Activated CD4-positive, CD25-positive, alpha-beta regulatory T cell treated with anti-CD3 and anti-CD28 coated beads, Interleukin-2, amount 50 U/mL, for 16 hours (primary cell): ENCODE measurements at places on chromosomes 6 and 20.

GRCh38 chr6:152636021-152636608 is 1.0 kb downstream of the SYNE1 start:
- no peak for DNase-seq

DNA sequence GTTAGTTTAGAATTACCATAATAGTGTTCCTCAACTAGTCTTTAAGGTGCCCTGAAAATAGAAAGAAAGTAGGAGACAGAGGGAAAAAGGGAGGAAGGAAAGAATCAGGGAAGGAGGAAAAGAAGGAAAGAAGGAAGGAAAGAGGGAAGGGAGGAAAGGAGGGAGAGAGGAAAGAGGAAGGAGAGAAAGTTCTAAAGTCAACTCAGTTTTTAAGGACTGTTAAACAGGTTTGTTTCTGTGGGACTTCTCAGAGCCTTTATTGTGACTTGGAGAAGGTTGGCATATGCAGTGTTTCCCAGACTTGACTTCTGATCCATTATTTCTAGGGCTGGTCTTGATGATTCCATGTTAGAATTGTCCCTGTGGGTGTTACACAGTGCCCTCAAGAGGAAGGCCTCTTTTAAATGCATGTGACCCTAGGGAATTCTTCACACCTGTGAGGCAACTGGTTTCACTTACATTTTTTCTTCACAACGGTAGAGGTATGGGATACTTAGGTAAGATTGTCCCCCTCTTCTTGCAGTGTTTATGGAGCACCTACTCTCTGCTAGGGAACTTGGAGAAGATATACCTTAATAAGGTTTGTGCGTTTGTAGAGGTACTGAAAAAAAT is 132.7 kb upstream of the GMDS start:
- no peak for DNase-seq

GRCh38 chr6:70150521-70150920 is 152.4 kb downstream of the COL9A1 start:
- DNase-seq = no peak

DNA sequence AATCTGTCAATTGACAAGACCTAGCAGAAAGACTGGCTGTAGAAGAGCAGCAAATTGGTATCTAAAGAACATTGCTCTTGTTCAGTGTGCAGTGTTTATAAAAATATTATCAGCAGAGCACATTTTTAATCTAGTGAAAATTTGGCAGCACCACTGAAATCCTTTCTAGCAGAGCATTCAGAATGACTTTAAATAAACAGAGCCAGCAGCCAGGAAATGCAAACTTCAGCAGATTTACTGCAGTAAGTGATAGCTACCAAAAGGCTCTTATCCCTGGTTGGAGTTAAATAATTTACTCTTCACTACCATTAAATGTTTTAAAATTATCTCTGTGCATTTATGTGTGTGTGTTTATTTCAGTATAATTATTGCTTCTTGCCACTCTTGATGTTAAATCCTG is 590.9 kb upstream of the CITED2 start:
- no peak for DNase-seq

GRCh38 chr6:37761554-37762271 is 57.8 kb upstream of the ZFAND3 start:
- no peak for DNase-seq

GRCh38 chr20:24499472-24499871 is 30.0 kb downstream of the SYNDIG1 start:
- DNase-seq = no peak

DNA sequence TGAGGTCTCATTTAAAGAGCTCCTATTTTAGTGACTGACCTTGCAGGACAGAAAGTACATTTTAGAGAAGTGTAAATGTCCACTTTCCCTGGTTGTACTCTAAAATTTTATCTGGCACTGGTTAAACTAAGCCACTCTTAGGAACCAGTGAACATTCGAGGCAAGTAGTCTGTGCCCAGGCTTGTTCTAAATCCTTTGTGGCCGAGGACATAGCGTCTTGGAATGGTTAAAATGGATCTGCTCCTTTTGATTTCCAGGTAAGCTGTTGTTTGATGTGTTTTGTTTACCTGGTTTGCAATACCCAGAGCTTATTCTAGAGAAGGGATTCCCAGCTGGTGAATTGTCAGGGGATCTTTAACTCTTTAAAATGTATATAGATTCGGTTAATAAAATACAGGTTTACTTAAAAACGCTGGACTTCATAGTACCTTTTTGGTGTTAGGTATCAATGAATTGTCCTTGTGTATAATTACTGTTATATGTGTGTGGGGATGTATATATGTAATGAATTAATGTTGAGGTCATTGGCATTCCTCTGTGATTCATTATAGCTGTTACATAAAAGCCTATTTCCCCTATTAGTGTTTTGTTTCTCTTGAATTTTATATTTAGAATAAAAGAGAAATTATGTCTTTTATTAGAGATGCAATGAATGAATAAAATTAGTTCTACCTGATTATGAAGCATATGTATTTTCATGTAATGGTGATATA is 15.8 kb downstream of the SNX9 start:
- no peak for DNase-seq

GRCh38 chr6:154318721-154319120 is 37.9 kb downstream of the IPCEF1 start:
- DNase-seq = no peak
